ENCODE measurements at places on chromosomes 7 and 10.

GRCh38 chr10:98589691-98590090 lies 143.0 kb upstream of the HPS1 start:
- no peak for DNase-seq

DNA sequence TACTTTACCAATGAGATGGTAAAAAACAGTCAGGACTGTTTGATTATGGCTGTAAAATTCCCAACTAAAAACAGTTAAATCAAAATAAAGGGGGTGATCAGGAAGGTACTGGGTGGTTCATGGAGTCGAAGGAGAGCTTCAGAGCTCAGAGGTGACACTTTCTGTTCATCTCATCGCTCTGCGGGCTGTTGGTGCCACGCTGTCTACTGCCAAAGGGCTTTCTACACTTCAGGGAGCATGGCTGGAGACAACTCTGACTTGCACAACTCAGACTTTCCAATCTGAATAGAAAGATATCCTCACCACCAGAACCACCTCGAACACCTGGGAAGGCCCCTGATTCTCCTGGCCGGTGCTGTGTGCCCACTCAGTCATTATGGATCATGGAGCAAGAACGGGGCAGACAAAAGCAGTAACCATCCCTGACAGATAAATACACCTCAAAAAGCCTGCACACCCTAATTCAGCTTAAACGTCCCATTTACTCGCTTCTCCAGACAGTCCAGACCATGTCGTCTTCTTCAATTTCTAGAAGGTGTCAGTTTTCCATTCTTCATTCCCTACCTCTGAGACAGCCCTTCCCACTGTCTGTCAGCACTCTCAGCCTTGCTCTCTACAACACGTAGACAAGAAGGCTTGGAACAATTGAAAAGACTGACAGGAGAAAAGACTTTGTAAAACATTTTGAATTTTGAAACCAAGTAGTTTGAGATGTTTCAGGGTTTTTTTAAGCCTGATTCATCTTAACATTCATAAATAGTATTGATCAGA lies 348.7 kb upstream of the NFE2L3 start:
- no peak for DNase-seq

DNA sequence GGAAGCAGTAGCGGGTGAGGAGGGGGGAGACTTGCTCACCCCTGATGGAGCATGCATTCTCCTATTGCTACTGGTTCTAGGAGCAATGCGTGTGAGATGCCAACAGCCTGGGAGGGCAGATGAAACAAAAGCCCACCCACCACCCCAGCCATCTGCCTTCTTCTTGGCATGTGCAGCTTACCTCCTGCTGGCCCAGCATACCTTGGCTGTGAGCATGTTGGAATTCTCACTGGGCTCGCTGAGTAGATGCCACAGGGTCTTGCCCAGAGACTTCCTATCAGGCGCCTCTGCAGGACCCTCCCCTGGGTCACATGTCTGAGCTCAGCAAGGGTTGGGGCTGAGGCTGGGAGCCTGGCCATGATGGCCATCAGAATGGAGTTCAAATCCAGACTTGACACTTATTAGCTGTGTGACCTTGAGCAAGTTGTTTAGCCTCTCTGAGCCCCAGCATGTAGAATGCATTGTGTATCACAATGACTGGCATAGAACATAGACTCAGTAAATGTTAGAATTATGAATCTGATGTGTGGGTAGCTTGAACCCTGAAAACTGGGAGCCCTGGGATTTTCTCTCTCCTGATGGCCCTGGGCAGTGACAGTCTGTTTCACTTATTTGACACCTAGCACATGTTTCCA lies 38.2 kb downstream of the CDH23 start:
- DNase-seq: no peak

- DNase-seq: no peak
Observed at GRCh38 chr10:117830205-117830604, 216.5 kb downstream of the RAB11FIP2 start.

DNA sequence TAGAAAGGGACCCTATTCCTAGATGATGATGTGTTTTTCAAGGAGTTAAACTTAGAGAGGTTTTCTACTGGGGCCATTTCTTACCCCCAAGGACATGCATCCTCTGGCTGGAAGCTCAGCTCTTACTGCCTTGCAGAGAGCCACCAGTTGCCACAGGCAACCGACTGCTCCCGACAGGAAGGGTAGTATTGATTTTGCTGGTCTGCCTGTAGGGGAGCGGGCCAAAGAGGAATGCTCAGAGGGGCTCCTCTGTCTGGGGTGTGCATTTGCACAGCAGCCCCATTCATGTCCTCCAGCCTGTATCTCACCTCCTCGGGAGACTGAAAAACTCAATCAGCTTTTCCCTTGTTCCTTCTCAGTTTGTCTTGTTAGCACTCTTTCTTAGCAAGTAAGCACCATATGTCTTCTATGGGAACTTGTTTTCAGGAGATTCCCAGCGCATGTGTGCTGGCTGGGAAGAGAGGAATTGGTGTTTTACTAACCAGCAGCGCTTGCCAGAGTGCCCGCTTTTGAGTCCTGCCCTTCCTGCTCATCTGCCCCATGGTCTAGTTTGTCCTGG lies 739.0 kb upstream of the GALNT17 start:
- no peak for DNase-seq

GRCh38 chr10:59991661-59992060 lies 85.3 kb upstream of the CCDC6 start:
- DNase-seq: no peak

DNA sequence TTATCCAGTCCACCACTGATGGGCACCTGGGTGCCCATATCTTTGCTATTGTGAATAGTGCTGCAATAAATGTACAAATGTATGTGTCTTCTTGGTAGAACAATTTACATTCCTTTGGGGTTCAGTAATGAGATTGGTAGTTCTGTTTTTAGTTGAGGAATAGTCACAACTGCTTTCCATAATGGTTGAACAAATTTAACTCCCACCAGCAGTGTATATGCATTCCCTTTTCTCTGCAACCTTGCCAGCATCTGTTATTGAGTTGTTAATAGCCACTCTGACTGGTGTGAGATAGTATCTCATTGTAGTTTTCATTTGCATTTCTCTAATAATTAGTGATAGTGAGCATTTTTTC lies 27.8 kb downstream of the COA1 start:
- no peak for DNase-seq

DNA sequence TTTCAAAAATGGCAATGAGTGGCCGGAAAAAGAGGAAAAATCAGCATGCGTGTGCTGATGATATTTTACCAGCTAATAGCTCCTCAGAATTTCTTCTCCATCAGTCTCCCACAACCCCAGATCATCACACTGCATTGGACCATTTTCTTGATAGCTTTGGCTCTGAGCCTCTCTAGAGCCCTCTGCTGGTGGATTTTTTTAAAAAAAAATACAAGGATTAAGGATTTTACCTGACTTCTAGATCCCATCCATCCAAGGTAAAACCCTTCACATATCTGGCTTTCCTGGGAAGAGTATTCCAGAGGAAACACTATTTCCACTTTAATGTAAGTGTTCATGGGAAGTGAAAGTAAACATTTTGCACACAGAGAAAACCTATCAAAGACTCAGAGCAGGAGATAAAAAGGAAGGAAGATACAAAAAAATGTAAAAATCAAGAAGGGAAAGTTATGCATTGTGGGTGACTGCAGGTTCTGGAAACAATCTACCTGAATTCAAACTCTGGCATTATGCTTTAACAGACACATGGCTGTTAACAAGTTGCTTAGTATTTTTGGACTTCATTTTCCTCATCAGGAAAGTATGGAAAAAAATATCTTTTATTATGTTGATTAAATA lies 380.9 kb downstream of the LRRTM3 start:
- peak; percentile 15 for DNase-seq

- DNase-seq: no peak
Observed at GRCh38 chr10:108556186-108556585, 1367.1 kb downstream of the XPNPEP1 start.

- DNase-seq: no peak
Observed at GRCh38 chr7:134515569-134516468, 11.5 kb upstream of the AKR1B10 start.

DNA sequence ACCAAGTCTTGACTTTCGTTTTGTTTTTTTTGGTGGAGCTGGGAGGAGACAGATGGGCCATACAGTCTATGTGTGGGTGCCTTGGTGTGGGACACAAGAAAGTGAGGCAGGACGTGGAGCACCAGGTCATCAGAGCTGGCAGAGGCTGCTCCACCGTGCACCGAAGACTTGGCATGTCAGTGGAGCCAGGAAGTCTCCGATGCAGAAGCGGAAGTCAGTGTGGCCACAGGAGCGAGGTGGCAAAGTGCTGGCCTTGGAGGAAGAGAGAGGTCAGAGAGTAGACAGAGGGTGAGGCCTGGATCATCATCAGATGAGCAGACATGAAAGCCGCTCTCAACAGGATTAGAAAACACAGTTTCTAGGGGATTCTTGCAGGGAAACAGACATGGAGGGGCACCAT lies 116.8 kb downstream of the MGMT start:
- no peak for DNase-seq

DNA sequence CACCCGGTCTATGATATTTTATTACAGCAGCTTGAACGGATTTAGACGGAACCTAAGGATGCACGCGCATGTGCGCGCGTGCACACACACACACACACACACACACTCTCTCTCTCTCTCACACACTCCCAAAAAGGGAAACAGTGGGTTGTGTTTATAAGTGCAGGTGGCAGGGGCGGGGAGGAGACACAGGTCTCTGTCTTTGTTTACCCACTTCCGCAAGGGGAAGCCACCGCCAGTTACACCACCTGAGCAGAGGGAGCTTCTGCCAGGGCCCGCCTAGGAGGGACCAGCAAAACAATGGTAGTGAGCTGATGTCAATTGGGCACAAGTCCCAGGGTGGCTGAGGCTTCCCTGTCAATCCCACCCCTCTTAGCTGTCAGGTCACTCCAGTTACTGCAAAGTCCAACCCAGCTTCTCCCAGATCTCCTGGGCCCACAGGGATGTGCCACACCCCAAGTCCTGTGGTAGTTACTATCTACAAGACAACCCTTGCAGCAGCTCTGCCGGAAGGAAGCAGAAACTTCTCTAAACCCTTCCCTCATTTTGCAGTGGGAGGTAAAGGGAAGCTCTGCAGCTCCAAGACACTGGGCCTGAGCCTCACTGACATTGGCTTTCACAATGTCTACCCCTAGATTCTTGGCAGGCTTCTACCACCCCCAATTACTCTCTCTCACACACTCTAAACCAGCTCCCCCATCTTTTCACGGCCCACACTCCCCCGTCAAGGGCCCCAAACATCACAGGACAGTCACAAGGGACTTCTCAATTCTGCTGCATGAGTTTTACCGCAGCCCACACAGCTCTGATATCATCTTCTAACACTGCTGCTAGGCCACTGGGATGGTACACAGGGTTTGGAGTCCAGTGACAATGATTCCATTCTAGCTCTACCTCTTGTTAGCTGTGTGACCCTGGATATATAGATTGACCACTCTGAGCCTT lies 17.6 kb downstream of the ANXA11 start:
- DNase-seq: no peak

DNA sequence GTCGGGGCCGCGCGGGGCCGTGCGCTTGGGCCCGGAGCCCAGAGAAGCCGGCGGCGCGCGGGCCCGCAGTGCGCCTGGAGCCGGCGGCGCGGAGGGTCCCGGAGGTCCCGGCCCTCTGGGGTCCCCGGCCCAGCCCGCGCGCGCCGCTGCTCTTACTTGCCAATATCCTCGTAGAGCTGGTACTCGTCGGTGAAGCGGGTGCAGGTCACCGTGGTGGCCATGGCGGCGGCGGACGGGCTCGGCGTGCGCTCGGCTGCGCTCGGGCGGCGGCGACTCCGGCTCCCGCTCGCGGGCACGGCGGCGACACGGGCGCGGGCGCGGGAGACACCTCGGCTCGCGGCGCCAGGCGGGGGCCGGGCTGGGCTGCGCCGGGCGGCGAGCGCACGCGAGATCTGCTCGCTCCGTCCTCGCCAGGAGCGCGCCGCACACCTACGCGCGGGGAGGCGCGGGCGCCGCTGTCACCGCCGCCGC lies at the start of gene CAMK2B:
Gene CAMK2B (minus strand): TSS at position 394 of the 471 bp plus-strand sequence. CDS start 173 bp downstream, at position 221.
- no peak for DNase-seq

GRCh38 chr10:75967491-75967890 lies 536.1 kb downstream of the LRMDA start:
- no peak for DNase-seq

DNA sequence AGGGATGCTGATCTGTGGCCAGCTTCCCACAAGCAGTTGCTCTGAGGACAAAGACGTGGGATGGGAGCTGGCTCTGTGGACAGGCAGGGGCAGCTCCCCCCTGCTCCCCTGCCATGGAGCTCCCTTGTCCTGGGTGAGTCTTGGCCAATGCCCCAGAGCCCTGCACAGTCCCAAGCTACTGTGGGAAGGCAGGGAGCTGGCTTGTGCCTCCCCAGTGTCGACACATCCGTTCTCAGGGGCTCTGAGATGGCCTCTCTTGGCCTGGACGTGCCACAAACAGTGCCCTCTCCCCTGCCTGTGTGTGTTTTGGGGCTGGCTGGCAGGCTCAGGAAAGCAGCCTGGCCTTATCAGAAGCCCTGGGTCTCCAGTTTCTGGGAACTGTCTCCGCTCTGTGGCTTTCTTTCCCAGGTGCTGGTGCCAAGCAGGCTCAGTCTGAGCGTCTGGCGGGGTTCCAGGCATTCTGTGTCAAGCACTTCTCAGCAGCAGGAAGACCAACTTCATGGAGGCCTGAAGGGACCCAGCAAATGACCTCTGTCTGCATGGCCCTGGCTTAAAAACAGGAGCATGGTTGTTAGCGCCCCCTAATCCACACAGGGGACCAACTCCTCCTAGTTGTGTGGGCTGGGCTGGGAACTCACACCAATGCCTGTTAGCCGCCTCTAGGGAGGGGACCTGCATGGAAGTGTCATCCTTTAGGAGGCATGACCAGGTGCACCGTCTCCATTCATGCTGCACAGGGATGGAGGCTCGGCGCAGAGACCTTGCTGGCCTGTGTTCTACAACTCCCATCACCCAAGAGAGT lies 375.2 kb downstream of the RPS24 start:
- DNase-seq: no peak

- DNase-seq: no peak
Observed at GRCh38 chr7:72286519-72286918, 125.6 kb downstream of the CALN1 start.

DNA sequence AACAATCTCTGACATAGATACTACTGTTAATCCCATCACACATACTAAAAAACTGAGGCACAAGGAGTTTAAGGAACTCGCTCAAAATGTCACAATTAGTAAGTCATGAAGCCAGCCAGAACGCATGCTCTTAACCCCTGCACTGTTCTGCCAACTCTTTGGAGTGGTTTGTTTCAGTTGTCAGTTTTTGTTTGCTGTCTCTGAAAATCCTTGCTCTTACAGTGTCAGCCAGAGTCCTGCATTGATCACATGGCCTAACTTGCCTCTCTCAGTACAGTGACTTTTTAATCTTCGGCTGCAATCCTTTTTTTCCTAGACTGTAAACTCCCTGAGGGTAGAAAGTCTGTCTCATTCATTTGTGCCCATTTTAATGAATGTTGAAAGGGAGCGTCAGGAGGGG lies 753.8 kb downstream of the AUTS2 start:
- DNase-seq: no peak

- no peak for DNase-seq
Observed at GRCh38 chr10:44890696-44891563, 20.2 kb upstream of the TMEM72 start.

DNA sequence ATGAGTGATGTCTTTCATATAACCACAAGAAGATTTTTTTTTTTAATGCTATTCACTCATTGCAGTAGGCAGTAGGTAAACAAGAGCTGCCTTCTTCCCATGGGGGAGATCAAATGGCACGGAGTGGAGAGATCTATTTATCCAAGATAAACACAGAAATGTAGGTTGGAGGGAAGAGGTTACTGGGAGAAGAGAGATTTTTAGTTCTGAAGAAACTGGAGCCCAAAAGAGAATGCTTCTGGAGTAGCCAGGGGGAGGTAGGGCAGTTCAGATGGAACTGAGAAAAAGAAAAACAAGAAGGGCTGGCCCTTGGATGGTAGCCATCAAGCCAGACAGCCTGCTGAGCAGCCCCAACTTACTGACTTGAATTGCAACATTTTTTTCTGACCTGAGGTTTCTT lies 270.1 kb upstream of the TPK1 start:
- no peak for DNase-seq

- no peak for DNase-seq
Observed at GRCh38 chr10:68668231-68668630, 52.8 kb upstream of the CCAR1 start.

Measured in D721Med (cell line).